Stromal cell of bone marrow (primary cell): ENCODE measurements at places on chromosomes 5 and 9.

- peak; percentile 73 for DNase-seq
These were observed 69.0 kb downstream of the ADAMTSL1 start for GRCh38 chr9:18542837-18543405.

DNA sequence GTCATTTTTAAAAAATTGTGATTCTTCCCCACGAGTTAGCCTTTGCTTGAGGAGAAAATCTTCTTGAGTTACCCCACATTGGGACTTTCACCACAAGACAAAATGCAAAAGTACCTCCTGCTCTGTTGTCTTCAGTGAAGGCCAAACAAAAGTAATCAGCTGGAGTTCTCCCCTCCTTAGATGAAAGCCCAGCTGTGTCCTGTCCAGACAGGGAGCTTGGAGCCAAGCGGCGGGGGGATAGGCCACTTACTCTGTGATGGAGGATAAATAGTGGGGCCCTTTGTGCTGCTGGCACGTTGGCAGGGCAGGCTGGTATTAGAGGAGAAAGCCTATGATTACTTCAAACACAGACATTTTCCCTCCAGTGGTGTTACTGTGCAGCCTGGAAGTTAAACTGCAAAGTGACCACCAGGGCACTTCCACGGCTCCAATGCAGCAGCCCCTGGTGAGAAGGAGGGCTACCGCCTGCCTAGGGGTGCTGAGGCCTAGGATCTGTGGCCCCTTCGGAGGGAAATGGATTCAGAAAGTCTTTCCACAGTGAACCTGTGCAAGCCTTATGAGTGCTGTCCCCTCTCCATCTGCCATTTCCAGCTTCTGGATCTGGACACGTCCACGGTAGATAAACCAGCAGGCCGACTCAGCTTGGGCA lies 155.0 kb downstream of the TMEM167A start:
- no peak for DNase-seq

DNA sequence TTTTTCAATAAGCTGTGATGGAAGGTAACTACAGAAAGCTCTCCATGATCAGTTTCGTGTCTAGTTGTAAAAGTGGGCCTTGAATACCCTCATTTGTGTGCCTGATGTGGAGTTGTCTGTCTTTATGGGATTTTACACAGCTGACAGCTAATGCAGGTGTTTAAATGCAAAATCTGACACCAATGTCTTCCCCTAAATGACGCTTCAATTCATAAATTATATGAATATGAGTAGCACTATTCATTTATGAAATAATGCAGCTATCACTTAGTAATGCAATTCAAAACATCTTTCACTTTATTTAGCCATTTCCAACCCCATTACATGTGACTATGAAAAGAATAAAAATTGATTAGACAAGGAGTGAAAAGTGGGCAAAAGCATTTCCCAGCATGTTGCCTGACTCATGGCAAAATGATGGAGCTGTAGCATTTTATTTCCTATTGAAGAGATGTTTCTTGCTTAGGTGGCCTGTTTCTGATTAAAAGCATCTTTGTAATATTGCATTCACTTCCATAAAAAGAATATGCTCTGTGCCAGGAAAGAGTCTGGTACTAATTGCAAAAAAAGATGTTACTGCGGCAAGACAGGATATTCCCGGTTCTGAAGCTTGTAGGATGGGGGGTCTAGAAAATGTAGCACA lies 116.7 kb upstream of the HAPLN1 start:
- no peak for DNase-seq

DNA sequence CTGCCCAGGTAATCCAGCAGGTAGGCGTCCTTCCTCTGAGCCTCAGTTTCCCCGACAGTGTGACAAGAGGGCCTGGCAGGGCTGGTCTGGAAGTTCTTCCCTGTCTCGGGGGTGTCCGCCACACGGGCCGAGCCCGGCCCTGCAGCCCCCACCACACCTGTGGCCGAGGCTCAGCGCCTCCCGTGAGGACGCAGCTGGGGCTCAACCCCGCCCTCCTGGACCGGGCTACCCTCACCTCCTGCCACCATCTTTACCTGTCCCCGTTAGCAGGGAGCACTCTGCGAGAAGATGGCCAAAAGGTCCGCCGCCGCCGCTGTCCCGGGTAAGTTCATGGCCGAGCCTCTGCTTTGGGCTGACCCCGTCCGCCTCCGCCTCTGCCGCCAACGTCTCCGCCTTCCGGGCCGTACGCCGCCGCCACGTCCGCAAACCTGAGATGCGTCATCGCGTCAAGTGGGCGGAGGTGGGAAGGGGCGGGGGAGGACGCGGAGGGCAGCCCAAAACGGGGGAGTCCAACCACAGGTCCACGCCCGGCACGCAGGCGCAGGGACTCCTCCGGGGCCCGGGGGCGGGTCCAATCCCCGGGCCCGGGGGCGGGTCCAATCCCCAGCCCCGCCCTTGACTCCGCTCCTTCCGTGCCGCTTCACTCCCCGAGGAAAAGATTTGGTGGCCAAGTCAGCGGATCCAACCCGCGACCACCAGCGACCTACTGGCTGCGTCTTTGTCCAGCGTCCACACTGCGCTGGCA lies at the start of gene LYSMD3:
LYSMD3 (minus strand) TSS at position 391 of the 745 bp plus-strand sequence. CDS start 4,295 bp downstream, outside the sequence.
- peak; percentile 93 for DNase-seq

DNA sequence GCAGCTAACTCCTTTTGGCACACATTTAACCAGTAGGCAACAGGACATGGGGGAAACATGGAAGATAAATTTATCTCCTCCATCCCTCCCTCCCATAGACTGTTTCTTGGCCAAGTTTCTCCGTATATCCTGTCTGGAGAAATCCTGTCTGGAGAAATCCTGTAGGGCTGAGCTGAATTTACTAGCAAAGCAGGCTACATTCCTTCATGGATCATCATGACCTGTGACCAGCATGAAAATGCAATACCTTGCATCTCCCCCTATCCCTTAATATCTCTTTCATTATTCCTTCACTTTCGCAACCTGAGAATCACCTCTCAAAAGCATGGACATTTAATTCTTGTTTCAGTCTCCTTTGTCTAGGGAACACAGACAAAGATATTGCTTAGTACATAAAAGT lies 379.1 kb downstream of the PSAT1 start:
- no peak for DNase-seq

GRCh38 chr5:89871906-89872305 lies 537.6 kb downstream of the CETN3 start:
- DNase-seq, result no peak

DNA sequence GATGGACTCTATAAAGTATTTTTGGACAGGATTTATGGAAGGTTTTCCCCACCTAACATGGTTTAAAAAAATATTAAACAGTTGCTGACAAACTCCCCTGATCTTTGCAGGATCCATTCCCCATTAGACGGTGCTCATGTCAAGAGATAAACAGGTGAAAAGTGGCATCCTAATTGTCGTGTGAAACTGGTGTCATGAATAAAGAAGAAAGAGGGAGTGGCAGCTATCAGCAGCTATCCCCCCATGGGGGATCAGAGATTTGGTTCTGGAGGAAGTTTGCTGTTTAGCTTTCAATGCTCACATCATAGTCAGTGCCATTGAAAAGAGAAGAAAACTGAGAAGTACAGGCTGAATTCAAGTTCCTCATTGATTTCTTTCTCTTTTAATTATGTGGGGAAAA lies 329.3 kb upstream of the BRINP1 start:
- DNase-seq, result no peak

GRCh38 chr5:6501701-6502100 lies 53.0 kb downstream of the UBE2QL1 start:
- DNase-seq, result no peak

DNA sequence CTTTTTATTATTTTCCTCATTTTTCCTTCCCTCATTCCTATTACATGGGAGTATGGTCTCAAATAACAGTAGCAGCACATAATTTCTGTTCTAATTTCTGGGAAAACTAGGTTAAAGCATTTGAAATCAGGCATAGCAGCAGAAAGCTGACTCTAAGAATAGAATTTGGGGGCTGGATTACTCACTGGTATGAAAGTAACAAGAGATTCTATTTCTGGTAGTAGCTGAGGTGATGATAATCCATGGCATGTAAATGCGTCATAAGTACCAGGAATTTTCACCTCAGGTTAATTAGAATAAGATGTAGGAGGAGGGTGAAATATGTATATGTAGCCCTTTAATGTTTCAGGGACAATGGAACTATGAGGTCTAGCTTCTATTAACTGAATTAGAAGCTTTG lies 662.0 kb downstream of the PTPRD start:
- peak; percentile 0 for DNase-seq

DNA sequence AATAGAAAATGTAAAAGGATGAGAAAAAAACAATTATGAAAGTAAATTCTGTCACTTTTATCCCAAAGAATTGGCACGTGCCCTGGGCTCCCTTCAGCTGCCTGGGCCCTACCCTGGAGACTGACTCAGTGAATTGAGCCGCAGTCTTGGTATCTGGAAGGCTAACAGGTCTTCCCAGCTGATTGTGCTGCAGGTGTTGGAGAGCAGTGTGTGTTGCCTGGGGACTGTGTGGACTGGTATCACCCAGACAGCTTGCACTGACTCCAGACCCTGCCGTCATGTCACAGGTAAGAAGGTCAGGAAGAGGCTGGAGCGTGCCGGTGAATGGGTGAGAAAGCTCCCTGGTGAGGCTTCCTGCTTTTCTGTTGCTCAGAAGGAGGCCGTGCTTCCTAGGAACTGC lies 83.3 kb downstream of the AOPEP start:
- no peak for DNase-seq

DNA sequence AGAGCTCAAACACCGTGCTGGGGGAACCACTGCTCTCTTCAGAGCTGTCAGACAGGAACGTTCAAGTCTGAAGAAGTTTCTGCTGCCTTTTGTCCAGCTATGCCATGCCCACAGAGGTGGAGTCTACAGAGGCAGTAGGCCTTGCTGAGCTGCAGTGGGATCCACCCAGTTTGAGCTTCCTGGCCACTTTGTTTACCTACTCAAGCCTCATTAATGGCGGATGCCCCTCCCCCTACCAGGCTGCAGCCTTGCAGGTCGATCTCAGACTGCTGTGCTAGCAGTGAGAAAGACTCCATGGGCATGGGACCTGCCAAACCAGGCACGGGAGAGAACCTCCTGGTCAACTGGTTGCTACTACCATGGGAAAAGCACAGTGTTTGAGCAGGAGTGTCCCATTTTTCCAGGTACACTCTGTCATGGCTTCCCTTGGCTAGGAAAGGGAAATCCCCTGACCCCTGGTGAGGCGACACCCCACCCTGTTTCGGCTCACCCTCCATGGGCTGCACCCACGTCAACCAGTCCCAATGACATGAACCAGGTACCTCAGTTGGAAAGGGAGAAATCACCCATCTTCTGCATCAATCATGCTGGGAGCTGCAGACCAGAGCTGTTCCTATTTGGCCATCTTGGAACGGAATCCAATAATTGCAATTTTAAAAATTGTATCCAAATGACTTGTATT lies 246.9 kb upstream of the ADAMTS16 start:
- DNase-seq, result no peak

- no peak for DNase-seq
These were observed 61.4 kb downstream of the CERT1 start for GRCh38 chr5:75450069-75450468.

- no peak for DNase-seq
These were observed 319.5 kb downstream of the PIK3R1 start for GRCh38 chr5:68534956-68535520.

- DNase-seq, result no peak
These were observed 1.4 kb downstream of the GDA start for GRCh38 chr9:72150661-72151060.

- DNase-seq, result no peak
These were observed 173.2 kb downstream of the CCDC192 start for GRCh38 chr5:127876384-127876783.

DNA sequence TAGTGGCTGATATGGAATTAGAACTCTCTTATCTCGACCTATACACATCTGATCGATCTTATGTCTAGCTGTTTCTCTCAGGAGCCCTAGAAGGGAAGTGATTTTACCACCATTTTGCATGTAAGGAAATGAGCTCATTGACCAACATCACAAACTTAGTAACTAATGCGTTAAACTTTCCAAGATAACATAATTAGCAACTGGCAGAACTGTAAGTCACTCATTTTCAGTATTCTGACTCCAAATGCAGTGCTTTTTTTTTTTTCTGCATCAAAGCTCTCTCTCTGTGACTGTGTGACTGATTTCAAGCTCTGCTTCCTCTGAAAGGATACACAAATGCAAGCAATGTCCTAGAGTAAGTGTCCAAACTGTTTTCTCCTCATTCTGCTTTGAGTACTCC lies 68.1 kb upstream of the FBXL7 start:
- no peak for DNase-seq

DNA sequence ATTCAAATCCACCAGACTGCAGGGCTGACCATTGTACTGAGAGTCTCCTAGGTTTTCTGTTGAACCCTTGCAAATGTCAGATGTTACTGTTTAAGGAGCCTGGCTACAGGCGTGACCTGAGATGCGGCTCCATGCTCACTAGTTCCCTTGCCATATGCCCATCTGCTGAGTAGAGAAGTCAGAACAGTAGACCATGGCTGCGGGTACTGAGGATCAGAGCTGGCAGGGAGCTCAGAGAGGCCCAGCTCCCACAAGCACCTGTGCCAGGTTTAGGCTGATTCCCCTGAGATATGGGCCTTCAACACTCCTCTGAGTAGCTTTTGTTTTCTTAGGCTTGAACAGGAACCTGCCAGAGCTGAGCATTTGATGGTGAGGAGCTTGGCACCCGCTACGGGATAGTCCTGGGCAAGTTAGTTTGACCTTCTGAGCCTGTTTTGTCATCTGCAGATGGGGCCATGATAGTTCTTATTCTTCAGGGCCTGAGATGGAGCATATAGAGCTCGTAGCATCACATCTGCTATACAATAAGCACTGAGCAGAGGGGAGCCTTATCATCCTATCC lies 83.7 kb downstream of the BOD1 start:
- no peak for DNase-seq

- no peak for DNase-seq
These were observed 90.5 kb upstream of the AGXT2 start for GRCh38 chr5:35138232-35138631.

DNA sequence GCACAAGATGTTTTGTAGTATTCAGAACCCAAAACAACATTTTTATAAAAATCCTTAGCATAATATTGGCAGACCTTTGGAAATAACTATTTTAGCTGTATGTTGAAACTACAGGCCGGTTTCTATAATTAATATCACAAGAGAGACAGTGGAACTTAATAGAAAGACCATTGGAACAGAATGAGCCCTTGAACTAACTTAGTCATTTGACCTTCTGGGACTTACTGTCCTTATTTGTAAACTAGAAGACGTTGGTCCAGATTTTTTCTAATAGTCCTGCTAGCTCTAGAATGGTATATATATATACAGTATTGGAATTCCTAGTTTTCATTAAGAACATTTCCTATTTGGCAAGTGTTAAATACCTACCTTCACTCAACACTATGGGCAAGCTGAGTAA lies 69.5 kb upstream of the ALDH1A1 start:
- no peak for DNase-seq

DNA sequence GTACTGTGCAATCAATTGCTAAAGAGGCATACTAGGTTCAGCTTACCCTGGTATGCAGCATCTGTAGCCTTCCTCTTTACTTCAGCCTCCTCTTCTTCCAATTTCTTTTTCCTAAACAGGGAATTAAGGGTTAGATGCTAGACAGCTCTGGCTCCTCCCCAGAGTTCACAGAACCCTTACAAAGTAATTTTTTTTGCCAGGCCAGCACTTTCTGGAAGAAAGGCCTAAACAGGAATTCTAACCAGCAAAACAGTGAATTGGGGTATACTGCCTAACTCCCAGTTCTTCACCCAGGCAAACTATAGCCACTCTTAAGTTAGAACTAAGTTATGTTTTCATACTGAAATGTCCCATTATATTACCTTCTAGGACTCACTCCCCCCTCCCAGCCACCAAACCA lies 8.1 kb downstream of the BRD8 start:
- DNase-seq, result no peak
